Activated CD4-positive, alpha-beta T cell treated with anti-CD3 and anti-CD28 coated beads, Interleukin-2, amount 10 ng/mL, durations not matched to agents 24 days and 14 days (primary cell): ENCODE measurements at places on chromosomes 2 and 18.

DNA sequence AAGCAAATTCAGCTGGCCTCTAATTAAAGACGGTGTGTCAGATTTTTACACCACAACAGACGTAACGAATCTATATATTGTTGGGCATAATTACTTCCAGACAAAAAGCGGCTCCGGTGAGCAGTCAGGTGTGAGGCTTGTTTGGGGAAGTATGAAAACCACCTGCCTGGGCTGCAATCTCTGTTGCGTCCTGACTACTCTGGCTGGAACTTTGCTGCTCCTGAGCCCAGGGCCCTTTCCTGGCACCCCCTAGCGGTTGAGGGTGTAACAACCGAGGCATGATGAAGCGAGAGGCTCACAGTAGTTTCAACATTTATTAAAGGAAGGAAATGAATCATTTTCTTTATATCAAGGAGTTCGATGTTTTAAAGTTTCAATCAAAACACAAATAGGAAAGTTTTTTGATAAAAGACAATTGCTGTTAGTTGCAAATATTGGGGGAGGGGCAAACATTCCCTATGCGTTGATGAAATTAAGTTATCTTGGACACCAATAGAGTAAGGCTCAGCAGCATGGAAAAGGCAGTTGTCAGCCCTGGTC is 10.6 kb upstream of the ITGB6 start:
- peak; percentile 89 for DNase-seq

DNA sequence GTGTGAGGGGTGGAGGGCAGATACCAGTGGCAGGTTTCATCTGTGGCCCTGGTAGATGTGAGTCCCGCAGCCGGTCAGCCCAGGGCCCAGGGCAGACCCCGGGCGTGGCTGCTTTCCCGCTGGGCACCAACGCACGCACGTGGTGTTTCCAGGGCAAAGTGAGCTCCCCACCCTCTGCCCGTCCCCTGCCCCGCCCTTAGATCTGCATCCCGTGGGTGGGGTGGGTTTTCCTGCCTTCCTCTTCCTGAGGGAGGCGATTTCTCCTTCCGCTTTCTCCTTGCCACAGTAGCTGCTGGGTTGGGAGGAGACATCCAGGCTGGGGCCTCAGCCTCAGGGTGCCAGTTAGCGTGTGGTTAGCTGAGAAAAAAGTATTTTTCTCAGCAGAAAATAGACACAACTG is 49.6 kb downstream of the ODC1 start:
- no peak for DNase-seq

DNA sequence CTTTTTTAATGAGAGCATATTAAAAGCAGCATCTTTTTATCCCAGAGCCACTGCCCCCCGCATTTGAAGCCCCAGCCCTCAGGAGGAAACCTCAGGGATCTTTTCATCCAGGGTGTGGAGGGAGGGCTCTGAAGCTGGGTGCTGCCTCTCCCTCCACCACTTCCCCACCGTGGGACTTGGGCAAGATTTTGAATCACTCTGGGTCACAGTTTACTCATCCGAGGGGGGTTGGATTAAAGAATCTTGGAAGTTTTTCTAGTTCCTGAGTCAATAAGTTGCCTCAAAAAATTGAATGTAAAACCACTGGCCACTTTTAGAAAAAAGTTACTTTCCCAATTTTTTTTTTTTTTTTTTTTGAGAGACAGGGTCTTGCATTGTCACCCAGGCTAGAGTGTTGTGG is 62.0 kb upstream of the ANKRD44 start:
- DNase-seq = no peak

DNA sequence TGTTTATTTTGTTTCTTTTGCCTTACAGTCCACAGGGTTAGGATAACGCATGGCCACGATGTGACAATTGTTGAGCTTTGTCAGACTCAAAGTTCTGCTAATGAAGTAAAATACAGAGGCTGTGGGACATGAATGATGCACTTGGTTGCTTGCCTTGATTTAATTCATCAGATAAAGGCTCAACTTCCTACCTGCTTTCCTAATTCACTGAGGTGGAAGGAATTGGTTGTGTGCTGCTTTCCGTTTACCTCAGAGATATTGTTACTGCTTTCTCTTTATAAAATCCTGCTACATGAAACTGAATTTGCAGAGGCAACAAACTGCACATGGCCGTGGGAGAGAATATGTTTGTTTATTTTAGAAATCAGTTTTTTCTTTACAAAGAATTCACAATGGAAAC is 6.6 kb downstream of the RIT2 start:
- DNase-seq = no peak

GRCh38 chr2:227339098-227339599 is 14.1 kb downstream of the MFF start:
- DNase-seq = no peak

- peak; percentile 54 for DNase-seq
These were observed 40.2 kb downstream of the MYOM1 start for GRCh38 chr18:3179430-3180089.

DNA sequence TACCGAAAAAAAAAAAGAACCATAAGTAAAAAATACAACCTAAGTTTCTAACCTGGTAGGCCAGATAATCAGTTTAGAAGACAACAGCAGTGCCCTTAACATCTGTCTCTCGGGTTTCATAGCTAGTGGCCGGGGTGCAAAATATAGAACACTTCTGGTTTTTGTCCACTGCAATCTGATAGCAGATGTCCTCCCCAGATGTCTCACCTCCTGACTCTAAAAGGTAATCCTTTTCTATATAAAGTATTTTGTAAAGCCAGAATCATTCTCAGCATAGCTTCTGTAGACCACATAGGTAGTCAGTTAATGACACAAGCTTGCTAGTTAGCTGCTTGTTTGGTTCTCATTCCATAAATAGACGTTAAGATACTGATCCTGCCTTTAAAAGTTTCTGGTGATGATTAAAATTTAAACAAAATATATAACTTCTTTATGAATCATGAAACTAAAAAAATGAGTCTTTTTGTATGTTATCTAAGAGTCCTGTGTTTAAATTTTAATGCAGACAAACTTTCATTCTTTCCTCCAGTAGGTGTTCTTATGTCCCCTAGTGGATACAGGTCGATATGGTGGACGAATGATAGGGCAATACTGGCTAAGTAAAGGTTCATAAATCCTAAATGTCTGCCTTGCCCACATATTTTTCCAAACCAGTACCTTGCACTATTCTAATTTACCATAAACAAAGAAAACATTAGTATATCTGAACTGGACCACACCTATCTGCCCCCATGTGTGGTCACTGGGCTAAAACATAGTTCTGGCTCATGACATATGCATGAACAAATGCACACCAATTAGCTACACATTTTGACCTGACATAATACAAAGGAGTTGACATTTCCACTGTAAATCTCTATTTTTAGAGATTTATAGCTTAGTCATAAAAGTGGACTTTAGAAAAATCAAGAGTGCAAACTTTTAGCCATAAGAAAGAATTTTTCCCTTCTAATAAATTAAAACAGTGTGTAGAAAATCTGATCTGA is 171.0 kb downstream of the SRBD1 start:
- no peak for DNase-seq

- no peak for DNase-seq
These were observed 308.1 kb downstream of the TMX3 start for GRCh38 chr18:68406761-68407160.

- no peak for DNase-seq
These were observed 360.9 kb upstream of the ZC3H15 start for GRCh38 chr2:186125156-186125555.

- peak; percentile 80 for DNase-seq
These were observed 1.4 kb downstream of the RMC1 start for GRCh38 chr18:23504720-23505119.

- no peak for DNase-seq
These were observed 86.8 kb downstream of the VRK2 start for GRCh38 chr2:58133395-58133794.

- DNase-seq = no peak
These were observed 614.3 kb downstream of the ZEB2 start for GRCh38 chr2:143905587-143905986.

- DNase-seq = no peak
These were observed 37.5 kb downstream of the GNAL start for GRCh38 chr18:11726556-11726955.

GRCh38 chr2:215697003-215697402 is 261.1 kb upstream of the FN1 start:
- no peak for DNase-seq

GRCh38 chr2:145141981-145142380 is 622.1 kb upstream of the ZEB2 start:
- DNase-seq = no peak

- no peak for DNase-seq
These were observed 204.1 kb downstream of the GLI2 start for GRCh38 chr2:120939595-120940318.

DNA sequence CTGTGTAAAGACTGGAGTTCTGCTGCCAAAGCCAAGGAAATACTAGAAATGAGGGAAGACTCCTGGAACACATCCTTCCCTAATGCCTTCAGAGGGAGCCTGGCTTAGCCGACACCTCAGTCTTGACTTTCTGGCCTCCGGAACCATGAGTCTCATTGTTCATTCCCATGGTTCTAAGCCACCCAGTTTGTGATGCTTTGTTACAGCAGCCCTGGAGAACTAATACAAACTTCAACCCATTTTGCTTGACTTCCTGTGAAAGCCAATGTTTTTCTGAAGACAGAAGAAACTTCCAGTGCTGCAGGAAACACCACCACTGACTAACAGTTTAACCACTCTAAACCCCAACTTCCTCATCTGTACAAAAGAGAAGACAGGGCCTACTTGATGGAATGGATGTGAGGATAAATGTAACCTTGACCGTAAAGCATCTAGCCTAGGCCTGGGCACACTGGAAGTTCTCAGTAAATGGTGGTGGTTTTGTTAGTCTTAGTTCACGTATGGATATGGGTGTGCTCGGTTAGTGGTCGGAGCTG is 85.9 kb upstream of the RFX8 start:
- peak; percentile 66 for DNase-seq

DNA sequence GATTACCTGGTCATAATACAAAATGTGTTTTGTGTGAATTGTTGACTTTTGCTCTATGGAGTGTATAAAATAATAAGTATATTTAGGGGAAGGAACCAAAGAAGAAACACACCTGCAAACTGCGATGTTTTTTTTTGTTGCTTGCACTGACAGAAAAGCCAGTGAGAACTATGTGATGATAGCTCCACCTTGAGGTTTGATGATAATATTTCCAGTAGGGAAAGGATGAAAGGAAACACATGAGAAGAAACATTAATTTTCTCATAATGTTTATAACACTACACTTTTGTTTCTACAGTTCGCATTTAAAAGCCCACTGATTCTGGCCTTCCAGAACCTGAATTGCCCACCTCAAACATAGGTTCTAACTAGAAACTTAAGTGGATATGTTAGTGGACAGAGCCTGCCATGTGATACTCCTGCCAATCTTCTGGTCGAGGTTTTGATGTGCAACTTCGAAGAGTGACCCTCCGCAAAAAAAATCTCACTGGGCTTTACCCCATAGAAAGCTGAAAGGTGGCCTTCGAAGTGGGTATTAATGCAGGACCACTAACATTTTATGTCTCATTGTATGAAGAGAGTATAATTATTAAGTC is 476.4 kb upstream of the SPHKAP start:
- no peak for DNase-seq

DNA sequence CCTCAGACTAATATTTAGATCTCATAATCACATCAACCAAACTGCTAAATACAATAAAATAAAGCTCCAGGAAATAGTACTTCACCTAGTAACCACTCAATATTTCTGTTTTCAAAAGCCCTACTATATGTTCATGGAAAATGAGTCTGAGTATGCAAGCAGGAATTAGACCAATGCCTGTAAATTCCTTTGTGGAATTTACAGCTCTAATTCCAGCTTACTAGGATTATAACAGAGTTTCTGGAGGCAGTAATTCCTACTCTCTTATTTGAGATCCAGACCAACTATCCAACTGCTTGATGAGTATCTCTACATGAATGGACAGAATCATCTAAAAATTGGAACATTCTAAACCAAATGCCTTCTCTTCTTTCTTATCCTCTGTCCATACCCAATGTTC is 11.6 kb downstream of the CDKL4 start:
- no peak for DNase-seq

- no peak for DNase-seq
These were observed 67.0 kb downstream of the TSHZ1 start for GRCh38 chr18:75277610-75277928.

DNA sequence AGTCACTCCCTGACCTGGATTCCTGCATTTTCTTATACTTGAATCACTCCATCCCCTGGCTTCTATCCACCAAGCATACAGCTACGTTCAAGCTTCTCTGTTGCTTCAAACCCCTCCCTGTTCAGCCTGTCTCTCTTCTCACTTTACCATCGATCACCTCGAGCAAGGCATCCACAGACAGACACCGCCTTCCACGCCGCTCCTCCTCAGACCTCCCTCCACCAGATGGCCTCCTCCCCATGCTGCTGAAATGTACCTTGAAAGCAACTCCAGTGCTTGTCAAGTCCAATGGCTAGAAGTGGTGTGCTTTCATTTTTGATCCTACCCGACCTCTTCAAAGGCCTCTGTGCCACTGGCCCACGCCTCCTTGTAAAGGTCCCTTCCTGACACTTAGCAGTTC is 131.3 kb upstream of the ACAA2 start:
- peak; percentile 66 for DNase-seq

DNA sequence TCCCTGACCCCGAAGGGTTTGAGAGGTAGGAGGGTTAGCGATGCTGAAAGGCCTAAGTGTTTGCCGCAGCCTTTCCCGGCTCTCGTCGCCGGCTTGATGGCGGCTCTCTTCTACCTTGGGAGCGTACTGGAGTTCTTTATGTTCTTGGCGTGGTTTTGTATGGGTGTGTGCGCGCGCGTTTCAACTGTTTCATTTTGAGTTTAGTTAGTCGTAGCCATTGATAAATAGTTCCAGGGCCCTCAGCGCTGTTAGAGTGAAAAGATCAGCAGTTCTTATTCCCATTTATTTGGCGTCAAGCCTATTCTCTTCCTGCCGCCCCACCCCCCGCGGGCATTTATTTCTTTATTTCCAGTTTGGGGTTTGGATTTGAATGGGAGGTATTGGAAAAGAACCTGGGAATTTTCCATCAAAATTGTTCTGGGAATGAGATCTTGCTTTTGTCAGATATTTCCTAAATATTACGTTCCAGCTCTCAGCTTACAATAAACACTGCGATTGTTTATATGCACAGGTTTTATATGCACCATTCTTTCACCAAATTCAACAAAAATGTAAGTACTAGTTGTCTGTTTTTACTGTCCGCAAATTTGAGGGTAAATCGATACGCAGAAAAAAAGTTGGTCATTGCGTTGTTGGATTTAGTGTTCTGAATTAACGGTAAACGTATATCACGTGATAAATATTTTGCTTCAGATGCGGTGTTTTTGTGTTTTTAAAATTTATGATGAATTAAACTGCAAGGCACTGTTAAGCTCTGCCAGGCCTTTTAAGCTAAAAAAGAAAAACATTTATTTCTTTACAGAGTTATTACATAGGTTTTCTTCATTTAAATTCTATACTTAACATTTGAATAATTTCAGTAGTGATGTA is 954 bp downstream of the CCNT2 start:
- DNase-seq = peak; percentile 84

GRCh38 chr2:975095-975494 is 24.4 kb downstream of the SNTG2 start:
- no peak for DNase-seq

GRCh38 chr2:223865124-223865523 is 27.7 kb upstream of the AP1S3 start:
- DNase-seq = peak; percentile 82

DNA sequence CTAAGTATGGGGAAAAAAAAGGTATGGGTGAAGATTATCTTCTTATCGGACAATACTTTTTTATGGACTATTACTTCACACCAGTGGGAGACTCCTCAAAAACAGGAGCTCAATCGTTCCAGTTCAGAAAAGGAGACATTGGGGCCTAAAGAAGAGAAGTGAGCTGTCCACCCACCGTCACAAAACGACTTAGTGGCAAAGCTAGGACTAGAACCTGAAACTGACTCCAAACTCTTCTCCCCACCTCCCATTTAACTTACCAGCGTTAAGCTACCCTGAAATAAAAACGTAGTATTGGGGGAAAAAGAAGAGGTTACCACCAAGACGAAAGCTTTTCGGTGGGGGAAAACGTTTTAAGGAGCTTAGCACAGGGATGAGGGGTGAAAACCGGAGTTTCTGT is 503 bp downstream of the GTF3C3 start:
- DNase-seq = peak; percentile 61
